ENCODE measurements at places on chromosomes 1 and 21.

DNA sequence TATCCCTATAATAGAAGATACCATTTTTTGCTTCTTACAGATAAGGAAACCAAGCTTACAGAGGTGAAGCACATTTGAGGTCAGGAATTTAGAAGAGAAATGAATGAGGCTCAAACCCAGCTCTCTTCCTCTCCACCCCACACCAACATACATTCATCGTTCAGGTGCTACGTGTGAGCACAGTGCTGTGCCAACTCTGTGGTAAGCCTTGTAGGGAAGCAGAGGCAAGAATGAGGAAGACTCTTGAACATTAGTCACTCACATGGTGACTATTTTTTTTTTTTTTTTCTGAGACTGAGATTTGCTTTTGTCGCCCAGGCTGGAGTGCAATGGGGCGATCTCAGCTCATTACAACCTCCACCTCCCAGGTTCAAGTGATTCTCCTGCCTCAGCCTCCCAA lies 314.0 kb downstream of the NTNG1 start:
- DNase-seq, result no peak

DNA sequence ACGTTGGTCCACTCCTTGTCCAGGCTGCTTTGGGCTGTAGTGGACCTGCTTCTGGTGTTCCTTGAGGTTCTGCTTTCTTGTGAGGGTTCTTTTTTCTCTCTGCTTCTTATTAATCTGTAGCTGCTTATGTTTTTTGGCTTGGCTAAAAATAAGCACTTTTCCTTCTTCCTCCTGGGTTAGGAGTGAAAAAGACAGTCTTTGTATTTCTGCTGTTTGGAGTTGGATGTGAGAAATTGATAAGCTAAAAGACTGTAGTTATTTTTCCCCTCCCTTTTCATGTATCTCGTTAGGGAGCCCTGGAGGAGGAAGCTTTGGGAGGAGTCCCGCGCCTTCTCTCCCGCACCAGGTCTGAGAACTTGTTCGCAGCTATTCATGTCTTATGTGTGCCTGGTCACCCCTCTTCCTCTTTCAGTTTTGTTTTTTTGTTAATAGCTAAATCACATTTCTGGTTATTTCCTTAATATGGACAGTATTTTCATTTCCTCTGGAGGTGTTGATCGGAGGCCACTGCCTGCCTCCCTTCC lies 79.0 kb downstream of the GALNT2 start:
- DNase-seq, result no peak

DNA sequence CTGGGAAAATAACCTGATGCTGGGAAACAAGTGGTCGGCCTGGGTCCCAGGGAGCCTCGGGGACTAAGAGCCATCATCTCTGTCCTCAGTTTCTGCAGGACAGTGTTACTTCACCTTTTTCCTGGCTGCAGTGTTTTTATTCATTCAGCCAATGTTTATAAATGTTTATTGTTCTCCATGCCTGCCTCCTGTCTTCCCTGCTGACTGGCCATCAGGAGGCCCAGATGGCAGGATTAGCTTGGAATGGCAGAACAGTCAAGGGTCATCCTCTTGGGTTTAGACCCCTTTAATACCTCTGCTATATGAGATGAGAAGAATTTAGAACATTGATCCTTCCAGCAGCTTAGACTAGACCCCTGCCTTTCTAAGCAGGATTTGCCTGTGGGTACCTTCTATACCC lies 13.3 kb downstream of the MAPKAPK2 start:
- DNase-seq, result no peak

DNA sequence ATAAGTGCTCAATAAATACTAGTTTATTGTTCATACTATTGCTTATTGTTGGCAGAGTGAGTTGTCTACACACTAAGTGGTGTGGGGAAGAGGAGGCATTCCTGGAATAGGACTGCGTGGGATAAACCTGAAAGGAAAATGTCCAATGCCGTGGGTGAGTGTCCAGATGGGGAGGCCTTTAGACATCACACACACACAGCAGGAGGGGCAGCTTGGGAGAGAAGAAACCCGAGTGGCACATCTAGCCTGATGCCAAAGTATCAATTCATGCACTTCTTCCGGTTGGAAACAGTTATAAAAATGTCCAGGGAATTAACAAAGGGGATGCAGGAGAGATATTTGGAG lies 27.3 kb downstream of the CCN1 start:
- no peak for DNase-seq

DNA sequence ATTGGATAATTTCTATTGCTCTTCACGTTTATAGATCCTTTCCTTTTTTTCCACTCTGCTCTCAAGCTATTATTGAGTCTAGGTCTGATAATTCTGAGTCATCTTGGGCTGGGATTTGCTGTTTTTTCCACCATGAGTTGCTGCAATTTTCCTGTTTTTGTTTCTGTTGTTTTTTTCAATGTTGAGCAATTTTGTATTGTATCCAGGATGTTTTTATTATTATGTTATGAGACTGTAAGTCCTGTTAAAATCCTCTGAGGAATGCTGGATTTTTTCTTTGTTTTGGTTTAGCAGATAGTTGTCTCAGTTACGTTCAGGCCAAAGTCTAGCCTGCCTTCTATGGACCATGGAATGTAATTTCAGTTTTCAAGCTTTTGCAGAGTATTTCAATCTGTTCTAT lies 13.0 kb upstream of the SLC35A3 start:
- no peak for DNase-seq

DNA sequence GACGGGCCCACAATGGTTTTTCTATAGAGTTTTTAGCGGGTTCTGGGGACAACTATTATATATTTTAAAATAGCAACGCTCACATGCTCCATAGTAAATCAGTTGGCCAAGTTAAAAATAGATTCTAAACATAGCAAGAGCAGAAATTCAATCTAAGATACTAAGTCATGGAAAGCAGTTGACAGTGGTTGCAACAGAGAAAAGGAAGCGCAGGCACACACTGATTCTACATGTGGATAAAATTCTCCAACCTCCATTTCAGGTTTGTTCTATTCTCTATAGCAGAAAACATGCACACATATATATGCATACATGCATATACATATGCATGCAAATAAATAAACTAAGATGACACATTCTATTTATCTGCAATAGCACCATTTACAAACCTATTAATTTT lies 89.6 kb upstream of the HNRNPU start:
- no peak for DNase-seq

DNA sequence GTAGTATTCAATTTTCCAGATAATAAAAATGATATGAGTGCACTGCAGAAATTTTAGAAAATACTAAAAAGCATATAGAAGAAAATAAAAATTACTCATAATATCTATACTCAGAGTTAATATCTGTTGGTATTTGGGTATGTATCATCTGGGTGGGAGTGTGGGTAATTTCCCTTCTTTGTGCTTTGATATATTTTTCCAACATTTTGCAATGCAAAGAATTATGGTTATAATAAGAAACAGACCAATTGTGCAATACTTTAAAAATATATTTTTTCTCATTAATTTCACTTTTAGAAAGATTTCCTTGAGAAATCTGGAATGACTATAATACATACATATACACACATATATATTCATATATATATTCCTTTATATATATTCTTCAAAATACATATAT lies 665.7 kb downstream of the ADGRL2 start:
- no peak for DNase-seq

DNA sequence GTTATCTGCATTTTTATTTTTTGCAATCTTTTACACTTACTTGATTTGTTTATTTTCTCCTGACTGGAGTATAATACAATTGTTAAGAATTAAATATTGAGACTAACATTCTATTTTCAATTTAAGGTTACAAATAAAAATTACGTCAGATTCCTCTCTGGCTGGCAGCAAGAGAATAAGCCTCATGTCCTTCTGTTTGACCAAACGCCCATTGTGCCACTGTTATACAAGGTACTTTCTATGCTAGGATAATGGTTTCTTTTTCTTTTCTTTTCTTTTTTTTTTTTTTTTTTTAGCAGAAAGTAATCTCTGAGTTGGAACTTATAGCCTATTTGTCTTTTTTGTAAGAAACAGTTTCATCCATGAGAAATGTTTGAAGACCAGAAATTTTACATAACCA lies 20.0 kb downstream of the DNAJC16 start:
- DNase-seq, result no peak

GRCh38 chr21:31910074-31910470 lies 37.3 kb downstream of the HUNK start:
- DNase-seq, result no peak

GRCh38 chr1:93442741-93443140 lies 5.2 kb upstream of the FNBP1L start:
- no peak for DNase-seq

- no peak for DNase-seq
These were observed 193.3 kb downstream of the EIF4G3 start for GRCh38 chr1:20983297-20983889.

DNA sequence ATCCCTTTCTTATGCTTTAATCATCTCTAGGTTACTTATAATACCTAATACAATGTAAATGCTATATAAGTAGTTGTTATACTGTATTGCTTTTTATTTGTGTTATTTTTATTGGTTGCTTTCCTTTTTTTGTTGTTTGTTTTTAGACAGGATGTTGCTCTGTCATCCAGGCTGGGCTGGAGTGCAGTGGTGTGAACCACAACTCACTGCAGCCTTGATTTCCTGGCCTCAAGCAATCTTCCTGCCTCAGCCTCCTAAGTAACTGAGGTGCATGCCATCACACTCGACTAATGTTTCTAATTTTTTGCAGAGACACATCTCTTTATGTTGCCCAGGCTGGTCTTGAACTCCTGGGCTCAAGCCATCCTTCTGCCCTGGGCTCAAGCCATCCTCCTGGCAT lies 26.9 kb downstream of the KRTAP19-8 start:
- no peak for DNase-seq

DNA sequence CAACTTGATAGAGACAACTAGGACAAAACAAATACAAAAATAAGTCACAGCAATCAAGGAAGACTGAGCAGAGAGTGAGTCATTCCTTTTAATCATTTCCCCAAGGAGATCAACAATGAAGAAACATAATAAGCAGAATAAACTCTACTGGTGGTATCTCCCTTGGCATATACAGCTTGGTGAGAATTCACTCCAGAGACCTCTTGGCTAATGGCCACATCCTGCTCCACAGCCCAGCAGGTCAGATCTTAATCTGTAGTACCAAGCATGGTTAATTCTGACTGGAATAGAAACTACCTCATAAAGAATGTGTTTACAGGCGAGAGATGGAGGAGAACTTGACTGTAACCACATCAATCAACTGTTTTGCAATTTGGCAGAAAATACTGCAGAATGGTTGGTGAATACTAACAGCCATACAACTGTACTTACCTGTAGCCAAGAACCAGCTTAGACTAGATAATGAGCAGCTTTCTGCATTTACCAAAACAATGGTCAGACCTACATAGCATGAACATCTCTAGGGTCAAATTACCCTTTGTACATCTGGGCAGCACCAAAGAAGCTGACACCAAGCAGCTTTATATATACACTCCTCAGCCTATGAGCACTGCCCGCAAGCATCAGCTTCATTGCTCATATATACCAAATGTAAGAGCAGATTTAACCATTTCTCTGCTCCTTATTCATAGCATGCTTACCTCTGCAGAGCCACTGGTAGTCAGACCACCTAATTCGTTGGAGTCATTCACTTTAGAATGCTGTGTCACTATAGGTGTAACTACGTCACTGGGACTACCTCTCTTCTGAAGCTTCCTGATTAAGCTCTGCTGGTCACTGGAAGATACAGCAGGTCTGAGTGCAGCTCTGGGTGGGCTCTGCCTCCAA lies 51.0 kb downstream of the KIAA0319L start:
- no peak for DNase-seq

DNA sequence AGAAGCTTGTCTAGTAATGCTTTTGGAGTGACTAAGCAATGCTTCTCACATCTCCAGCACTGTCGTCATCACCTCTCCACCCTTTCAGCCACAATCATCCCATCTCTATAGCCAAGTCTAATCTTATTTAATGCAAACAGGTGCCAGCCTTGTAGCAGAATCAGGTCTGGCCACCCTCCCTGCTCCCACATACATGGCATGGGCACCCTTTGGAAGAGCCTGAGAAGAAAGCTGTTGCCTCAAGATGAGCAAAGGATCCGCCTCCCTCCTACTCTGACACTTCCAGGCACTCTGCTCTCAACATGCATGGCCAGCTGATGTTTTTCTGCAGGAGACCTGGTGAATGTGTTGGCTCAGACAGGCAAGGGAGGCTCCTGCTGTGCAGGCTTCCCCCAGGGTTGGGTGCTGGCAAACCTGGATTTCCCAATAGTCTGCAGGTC lies 113.1 kb upstream of the GRIK3 start:
- no peak for DNase-seq

- no peak for DNase-seq
These were observed 227.7 kb downstream of the KAZN start for GRCh38 chr1:14826172-14826636.

GRCh38 chr1:205514211-205515142 lies 10.0 kb downstream of the CDK18 start:
- no peak for DNase-seq

DNA sequence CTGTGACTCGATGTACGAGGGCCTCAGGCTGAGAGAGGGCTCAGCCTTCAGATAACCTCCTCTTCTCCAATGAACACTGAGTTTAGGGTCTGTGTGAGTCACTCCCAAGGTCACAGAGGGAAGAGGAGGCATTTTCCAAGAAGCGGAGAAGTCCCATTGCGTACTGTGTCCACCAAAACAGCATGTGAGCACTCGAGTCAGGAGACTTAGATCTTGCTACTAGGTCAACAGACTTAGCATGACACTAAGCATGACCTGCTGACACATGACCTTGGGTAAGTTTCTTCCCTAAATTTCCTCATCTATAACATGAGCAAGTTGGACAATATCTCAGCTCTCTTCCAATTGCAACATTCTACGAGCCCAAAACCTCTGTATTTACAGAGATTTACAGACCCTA lies 68.0 kb downstream of the PLPP3 start:
- DNase-seq, result no peak

- no peak for DNase-seq
These were observed 161.6 kb downstream of the PRDM16 start for GRCh38 chr1:3230553-3230952.

DNA sequence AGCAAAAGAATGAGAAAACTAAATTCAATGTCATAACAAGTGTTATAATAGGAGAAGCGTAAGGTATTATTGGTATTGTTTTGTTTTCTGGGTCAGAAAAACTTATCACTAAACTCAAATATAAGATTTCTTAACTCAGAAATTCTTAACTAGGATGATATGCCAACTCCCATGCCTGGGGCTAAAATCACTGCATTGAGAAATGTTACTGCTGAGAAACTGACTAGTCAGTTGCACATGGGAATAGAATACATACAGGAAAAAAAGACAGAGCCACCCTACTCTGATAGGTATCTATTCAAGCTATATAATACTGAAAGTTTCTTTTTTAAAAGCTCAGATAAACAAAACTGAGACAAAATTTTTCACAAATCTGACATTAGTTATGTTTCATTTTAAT lies 56.3 kb downstream of the PRPF38A start:
- DNase-seq, result no peak

DNA sequence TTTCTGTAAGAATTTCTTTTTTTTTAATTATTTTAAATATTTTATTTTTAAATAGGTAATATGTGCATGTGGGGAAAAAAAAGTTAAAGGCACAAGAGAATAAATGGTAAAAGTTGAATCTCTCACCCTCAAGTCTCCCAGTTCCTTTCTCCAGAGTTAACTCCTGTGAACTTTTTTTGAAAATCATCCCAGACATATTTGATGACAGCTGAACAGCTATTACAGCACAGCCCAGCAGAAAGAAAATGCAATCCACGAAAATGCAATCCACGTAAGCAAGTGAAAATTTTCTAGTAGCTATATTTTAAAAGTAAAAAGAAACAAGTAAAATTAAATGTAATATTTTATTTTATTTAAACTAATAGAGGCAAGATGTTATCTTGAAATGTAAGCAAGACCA lies 310.0 kb upstream of the RUNX1 start:
- DNase-seq, result no peak

Data from Panc1 (cell line).